ENCODE measurements at places on chromosomes 16 and 17. TPM values are rescaled to one million over a fixed set of nuclear protein-coding genes. Genes with fewer than 3 reads are reported as not detected.

Gene LRRC3C
- total RNA-seq: not detected

Gene SEZ6
- total RNA-seq: 0.05 TPM

Gene GPR139
- not detected for total RNA-seq

Gene ELP5
- total RNA-seq: 65.2 TPM

GRCh38 chr16:76441391-76441790 is 164.2 kb downstream of the CNTNAP4 start:
- no peak for DNase-seq

Gene TTYH2
- 7.7 TPM for total RNA-seq

DNA sequence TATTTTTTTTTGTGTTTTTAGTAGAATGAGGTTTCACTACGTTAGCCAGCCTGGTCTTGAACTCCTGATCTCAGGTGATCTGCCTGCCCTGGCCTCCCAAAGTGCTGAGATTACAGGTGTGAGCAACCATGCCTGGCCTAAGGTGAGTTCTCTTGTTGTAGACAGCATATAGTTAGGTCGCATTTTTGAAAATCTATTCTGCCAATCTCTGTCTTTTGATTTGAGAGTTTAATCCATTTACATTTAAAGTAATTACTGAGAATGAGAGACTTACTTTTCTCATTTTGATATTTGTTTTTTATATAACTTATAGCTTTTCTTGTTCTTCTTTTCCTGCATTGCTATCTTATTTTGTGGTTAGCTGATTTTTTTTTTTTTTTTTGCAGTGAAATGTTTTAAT is 6.3 kb upstream of the PRKCB start:
- no peak for DNase-seq

DNA sequence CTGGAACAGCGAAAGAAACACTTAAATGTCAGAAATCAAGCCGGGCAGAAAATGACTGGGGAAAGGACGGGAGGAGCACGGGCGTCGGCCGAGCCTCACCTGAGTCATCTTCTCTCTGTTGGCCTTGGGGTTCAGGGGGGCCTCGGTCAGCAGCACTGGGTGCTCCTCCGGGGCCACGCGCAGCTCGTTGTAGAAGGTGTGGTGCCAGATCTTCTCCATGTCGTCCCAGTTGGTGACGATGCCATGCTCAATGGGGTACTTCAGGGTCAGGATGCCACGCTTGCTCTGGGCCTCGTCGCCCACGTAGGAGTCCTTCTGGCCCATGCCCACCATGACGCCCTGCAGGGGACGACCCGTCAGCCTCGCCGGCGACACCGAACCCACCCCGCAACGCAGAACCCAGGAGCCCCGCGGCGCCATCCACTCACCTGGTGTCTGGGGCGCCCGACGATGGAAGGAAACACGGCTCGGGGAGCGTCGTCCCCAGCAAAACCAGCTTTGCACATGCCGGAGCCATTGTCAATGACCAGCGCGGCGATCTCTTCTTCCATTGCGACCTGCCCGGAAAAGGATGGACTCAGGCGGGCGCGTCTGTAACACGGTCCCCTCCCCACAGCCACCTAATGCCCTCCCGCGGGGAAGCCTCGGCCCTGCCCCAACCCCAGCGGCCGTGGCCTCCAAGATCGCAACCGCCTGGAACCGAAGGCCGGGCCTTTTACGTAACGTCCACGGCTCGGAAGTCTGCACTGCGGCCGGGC is 616 bp downstream of the ACTG1 start:
- no peak for DNase-seq

Gene PRSS21
- total RNA-seq: 50.6 TPM

Gene DYNLRB2
- 43.5 TPM for total RNA-seq

DNA sequence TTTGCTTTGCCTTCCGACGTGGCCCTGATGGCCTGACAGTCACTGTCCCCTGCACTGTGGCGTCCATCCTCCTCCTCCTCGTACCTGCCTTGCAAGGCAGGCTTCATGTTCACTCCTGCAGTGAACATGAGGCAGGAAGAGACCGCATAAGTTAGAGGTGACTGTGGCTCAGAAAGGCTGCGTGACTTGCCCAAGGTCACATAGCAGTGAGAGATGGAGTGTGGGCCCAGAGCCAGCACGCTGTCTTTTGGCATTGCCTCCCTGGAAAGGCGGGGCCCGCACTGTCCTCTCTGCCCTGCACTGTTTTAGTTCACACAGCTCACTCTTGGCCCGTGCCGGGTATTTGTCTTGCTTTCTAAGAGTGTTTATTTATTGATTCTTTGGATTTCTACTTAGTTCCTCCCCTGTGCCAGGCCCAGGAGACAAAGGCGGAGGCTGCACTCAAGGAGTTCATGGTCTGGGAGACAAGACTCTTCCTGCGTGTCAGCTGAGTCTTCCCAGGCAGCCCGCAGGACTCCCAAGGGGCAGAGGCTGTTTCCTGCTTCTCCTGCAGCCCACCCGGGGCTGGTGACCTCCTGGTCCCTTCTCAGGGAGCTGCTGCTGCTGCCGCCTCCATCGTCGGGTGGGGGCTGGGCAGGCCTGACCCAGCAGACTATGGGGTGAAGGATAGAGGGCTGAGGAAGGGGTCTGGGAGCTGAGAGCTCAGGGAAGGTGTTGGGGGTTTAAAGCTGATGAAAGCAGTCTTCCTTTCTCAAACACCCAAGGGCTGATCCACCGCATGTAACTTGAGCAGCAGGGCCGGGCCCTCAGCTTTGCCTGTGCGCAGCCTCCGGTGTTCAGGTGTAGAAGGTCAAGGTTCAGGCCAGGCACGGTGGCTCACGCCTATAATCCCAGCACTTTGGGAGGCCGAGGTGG is 12.7 kb downstream of the CYGB start:
- DNase-seq: no peak

GRCh38 chr17:21033350-21033749 is 9.5 kb downstream of the USP22 start:
- DNase-seq: no peak

GRCh38 chr16:48907906-48908634 is 298.1 kb upstream of the N4BP1 start:
- no peak for DNase-seq

DNA sequence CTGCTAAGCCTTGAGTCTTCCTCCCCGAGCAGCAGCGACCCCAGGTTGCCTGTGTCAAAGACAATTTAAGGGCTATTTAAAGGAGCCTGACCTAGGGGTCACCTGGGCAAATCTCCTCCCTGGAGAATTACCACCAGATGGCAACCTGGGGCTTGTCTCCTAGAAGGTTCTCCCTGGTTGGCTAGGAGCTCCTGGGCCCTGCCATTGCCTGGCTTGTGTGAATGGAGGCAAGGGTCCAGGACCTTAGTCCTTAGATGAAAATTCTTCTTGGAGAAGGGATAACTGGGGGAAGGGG is 51.3 kb upstream of the TAC4 start:
- DNase-seq: no peak

GRCh38 chr16:1145383-1146100 is 7.4 kb upstream of the CACNA1H start:
- DNase-seq: no peak

Gene SLC25A11
- 40.5 TPM for total RNA-seq

DNA sequence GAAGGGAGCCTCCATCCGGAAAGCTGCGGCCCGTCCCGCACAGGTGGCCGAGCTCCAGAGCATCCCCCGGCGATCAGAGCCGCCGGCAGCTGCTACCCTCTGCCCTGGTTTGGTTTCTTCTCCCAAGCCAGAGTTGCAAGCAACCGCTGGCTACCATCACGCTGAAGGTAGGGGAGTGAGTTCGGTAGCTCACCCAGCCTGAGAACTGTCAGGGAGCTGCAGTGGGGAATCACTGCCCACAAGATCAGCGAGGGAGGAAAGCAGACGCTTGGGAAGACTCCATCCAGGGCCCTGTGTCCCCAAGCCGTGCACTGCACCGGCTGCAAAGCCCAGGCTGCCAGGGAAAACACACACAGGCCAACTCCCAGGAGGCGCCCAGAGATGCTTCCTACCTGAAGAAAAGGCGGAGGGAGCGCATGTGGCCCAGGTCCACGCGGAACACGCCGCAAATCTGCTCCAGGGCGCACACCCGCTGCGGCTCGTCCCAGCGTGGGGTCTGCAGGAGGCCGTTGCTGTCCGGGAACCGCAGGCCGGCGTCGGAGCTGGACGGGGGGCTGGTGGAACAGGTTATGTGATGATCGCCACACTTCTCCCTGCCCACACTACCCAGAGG is 83.3 kb downstream of the TBC1D16 start:
- DNase-seq: no peak

Gene TOP2A
- total RNA-seq: 15.9 TPM

Gene STX1B
- total RNA-seq: 0.91 TPM

DNA sequence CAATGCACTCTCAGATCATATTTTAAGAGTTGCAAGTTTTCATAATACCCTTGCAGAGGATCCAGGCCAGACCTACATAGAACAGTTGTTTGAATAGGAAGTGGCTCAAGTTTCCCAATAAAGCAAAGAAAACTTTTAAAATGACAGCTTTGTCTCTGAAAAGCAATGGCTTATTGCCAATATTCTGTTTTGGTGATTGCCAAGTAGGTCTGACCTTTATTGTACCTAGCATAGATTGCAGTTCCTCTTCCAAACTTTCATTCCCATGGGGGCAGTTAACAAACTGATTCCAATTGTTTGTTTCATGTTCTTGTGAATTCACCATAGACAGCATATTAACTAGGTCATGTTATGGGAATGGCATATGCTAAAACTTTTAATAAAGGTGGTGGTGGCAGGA is 664.6 kb upstream of the CA10 start:
- no peak for DNase-seq

Gene HSD3B7
- 10.7 TPM for total RNA-seq

GRCh38 chr17:77127735-77128361 is 12.9 kb upstream of the SEC14L1 start:
- DNase-seq: peak; percentile 22

DNA sequence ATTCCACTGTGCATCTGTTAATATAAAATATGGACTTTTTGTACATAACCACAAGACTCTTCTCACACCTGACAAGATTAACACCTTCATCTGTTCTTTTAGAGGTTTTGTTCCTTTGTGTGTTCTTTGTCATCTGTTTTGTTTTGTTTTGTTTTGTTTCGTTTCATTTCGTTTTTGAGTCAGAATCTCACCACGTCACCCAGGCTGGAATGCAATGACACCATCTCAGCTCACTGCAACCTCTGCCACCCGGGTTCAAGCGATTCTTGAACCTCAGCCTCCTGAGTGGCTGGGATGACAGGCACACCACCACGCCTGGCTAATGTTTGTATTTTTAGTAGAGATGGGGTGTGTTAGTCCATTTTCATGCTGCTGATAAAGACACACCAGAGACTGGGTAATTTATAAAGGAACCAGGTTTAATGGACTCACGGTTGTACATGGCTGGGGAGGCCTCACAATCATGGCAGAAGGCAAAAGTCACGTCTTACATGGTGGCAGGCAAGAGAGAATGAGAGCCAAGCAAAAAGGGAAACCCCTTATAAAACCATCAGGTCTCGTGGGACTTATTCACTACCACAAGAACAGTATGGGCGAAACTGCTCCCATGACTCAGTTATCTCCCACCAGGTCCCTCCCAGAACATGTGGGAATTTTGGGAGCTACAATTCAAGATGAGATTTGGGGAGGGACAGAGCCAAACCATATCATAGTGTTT is 22.3 kb downstream of the C16orf90 start:
- no peak for DNase-seq

- DNase-seq: no peak
Observed at GRCh38 chr16:26795184-26795583, 271.5 kb upstream of the C16orf82 start.

DNA sequence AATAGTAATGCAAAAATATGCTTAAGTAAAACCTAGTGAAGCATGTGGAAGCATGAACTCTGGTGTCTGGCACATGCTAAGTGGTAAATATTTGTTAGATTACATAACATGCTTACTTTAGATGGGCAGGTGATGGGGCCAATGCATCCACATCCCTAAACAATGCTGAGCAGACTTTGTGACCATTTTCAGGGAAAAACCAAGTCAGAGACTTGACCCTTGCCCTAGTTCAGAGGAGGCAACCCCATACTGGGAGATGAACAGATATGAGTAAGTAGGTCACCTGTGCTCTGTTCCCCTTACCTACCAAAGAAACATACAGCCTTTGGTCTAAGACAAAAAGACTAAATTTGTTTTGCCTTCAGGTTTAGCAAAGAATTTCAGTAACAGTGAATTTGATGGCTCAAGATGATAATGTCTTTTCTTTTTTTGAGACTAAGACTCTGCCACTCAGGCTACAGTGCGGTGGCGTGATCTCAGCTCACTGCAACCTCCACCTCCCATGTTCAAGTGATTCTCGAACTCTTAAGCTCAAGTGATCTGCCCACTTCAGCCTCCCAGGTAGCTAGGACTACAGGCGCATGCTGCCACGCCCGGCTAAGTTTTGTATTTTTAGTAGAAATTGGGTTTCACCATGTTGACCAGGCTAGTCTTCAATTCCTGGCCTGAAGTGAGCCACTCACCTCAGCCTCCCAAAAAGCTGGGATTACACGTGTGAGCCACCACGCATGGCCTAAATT is 91.4 kb downstream of the HIC1 start:
- no peak for DNase-seq

GRCh38 chr16:19379838-19380237 is 37.8 kb upstream of the TMC5 start:
- DNase-seq: no peak

DNA sequence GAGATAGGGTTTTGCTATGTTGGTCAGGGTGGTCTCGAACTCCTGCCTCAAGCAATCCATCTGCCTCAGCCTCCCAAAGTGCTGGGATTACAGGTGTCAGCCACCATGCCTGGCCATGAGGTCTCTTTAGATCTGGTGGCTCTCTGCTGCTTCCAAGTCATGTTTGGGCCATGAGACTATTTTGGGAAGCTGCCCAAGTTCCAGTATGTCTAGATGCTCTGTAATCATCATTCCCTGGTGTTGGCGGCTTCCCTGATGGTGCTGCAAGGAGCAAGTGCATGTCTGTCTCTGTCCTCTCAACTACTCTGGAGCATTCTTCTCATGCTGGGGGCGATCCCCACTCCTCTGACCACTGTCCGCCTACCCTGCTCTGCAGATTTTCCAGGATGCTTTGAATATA is 6.4 kb upstream of the ODF4 start:
- DNase-seq: no peak

DNA sequence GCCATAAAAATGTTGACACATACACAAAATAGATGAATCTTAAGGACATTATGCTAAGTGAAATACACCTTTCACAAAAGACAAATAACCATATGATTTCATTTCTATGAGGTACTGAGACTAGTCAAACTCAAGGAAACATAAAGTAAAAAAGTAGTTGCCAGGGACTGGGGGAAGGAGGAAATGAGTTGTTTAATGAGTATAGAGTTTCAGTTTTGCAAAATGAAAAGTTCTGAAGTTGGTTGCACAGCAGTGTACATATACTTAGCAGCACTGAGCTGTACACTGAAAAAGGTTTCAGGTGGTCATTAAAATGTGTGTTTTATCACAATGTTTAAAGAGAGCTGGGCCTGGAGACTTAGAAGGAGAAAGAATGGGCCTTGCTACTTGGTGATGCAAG is 4.7 kb upstream of the SLC13A2 start:
- DNase-seq: no peak

DNA sequence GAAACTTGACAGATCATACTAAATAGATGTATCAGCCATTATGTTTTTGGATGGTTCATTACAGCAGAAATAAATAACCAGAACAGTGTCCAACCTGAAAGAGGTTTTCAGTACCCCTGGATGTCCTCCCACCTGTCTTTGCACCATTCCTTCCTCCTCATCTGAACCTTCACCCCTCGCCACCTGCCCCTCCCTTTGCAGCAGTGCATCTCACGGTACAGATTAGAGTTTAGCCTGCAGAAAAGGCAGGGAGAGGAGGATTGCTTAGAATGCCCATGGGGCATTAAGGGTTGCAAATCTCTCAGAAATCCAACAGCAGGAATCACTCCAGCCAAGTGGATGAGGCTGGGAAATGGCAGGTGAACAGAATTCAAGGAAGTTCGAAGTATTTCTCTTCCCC is 155.0 kb downstream of the HS3ST2 start:
- no peak for DNase-seq

- DNase-seq: no peak
Observed at GRCh38 chr17:16470265-16470664, 21.7 kb downstream of the LRRC75A start.
